ENCODE measurements at places on chromosomes 16 and 17. TPM values are rescaled to one million over a fixed set of nuclear protein-coding genes. Genes with fewer than 3 reads are reported as not detected.

GRCh38 chr16:79379095-79379494, 221.4 kb downstream of the MAF start:
- H3K27me3 ChIP-seq: no peaks in the 10 kb centered on the region
- H3K27ac ChIP-seq: no peak overlapping the region
- H3K4me3 ChIP-seq: no peak overlapping the region

DNA sequence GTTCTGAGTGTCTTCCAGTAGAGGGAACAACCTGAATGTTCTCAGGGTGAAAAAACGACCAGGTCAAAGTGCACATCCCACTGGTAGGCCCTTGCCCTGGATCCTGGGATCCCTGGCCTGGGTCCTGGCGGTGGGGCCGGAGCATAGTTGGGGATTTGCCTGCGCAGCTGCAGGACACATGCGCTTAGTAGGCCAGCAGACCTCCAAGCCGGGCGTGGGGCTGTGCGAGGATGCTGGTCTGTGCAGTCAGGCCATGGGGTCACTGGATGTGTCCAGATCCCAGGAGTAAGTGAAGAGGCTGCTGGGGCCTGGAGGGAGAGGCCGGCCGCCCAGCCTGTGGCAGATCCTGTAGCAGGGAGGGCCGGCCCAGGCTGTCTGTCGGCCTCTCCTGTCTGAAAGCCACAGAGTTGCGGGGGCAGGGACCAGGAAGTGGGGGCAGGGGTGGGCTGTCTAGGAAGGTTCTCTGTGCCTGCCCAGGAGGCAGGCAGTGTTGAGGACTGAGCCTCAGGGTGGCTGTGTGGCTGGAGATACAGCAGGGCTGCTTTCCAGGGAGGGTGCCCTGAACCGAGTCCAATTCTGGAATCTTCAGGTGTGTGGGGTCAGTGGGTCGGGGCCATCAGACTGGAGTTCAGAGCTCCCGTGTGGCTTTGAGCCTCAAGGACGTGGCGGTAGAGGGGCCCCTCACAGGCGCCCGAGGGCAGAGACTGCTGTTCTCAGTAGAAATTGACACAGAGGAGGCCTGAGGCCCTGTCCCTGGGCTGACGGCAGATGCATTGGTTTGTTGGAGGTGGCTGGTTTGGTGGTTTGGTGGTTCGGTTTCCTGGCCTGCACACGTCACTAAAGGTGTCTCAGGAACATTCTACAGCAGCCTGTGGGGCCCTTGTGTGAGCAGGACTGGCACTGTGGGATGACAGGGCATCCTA, 17.2 kb upstream of the NUDT16L1 start:
- H3K4me1 ChIP-seq: no peaks in the 10 kb centered on the region
- peaks cover 6% of the 10 kb centered on the region for H3K36me3 ChIP-seq
- no peak overlapping the region for H3K4me3 ChIP-seq

- no peak overlapping the region for H3K27ac ChIP-seq
- H3K4me1 ChIP-seq: peaks cover 12% of the 10 kb centered on the region
- peaks cover 3% of the 10 kb centered on the region for H3K36me3 ChIP-seq
- no peaks in the 10 kb centered on the region for H3K27me3 ChIP-seq
- DNase-seq: no peak
These were observed 5.8 kb downstream of the RIPOR1 start for GRCh38 chr16:67534431-67534830.

- peaks cover 10% of the 10 kb centered on the region for H3K4me1 ChIP-seq
- no peaks in the 10 kb centered on the region for H3K36me3 ChIP-seq
- DNase-seq: no peak
- no peak overlapping the region for H3K4me3 ChIP-seq
These were observed 10.5 kb upstream of the FASN start for GRCh38 chr17:82108496-82108945.

DNA sequence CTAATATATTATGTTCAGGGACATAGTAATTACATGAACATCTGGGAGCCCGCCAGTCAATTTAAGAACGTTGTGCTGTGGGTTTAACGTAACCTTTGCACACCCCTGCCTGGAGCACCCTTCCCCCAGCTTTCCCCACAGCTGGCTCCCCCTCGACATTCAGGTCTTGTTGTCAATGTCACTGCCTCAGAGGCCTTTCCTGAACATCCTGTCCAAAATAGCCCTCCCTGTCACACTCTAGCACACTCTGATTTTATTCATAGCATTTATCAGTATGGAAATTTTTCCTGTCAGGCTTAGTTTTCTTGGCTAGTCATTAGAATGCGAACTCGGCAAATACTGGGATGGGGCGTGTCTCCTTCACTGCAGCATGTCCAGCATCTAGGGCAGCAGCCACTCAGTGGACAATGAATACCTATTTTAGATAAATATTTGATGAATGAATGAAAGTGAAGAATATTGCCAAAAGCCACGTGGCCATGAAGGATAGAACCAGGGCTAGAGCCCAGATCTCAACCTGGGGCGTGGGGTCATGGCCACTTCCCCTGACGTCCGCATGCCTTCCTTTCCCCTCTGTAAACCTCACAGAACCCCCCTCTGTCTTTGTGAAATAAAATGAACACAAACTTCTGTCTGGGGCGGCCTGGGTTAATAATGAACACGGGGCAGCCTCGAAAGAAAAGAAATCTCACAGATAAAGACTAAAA, 10.5 kb downstream of the PIK3R6 start:
- no peak overlapping the region for H3K27ac ChIP-seq
- H3K36me3 ChIP-seq: no peaks in the 10 kb centered on the region
- H3K4me1 ChIP-seq: peaks cover 4% of the 10 kb centered on the region
- no peak overlapping the region for H3K4me3 ChIP-seq
- no peaks in the 10 kb centered on the region for H3K27me3 ChIP-seq

- H3K36me3 ChIP-seq: no peaks in the 10 kb centered on the region
- H3K27ac ChIP-seq: no peak overlapping the region
- H3K27me3 ChIP-seq: no peaks in the 10 kb centered on the region
- DNase-seq: peak; percentile 68
- H3K4me3 ChIP-seq: no peak overlapping the region
- H3K4me1 ChIP-seq: peaks cover 14% of the 10 kb centered on the region
These were observed 25.0 kb downstream of the PPL start for GRCh38 chr16:4911970-4912386.

DNA sequence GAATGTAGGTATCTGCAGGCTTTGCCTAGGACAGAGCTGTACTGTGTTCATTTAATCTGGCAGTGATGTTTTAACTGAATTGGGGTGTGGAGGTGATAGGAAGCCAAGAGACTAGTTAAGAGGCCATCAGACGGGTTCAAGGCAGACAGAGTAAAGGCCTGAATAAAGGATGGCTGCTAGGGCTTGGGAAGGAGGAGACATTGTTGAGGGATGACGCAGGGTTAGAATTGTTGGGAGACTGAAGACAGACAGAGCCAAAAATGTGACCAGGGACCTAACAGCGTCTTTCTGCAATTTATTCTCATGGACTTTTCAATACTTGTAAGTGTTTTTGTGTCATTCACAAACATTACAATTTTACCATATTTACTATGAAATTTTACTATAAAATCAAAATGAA, 48.6 kb upstream of the MYH10 start:
- peaks cover 2% of the 10 kb centered on the region for H3K4me1 ChIP-seq
- no peak overlapping the region for H3K27ac ChIP-seq
- no peaks in the 10 kb centered on the region for H3K27me3 ChIP-seq
- H3K4me3 ChIP-seq: no peak overlapping the region

DNA sequence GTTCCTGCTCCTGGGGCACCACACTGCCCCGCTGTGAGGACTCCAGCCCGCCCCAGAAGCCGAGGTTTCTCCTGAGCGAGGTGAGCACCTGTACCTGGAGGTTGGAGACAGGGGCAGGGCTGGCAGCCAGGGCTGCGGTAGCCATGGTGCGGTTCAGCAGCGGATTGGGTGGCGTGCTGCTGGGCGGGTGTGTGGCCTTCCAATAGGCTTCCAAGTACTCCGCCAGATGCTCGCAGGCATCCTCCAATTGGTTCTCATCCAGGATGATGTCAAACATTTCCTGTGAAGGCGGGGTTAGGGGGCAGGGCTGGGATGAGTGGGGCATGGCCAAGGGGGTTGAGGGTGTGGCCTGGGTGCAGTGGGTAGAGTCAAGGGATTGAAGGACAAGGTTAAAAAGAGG, 11.3 kb upstream of the ARL5C start:
- H3K27me3 ChIP-seq: no peaks in the 10 kb centered on the region
- H3K4me3 ChIP-seq: no peak overlapping the region
- DNase-seq: no peak
- no peak overlapping the region for H3K27ac ChIP-seq
- no peaks in the 10 kb centered on the region for H3K4me1 ChIP-seq
- peaks cover 20% of the 10 kb centered on the region for H3K36me3 ChIP-seq

- H3K4me3 ChIP-seq: no peak overlapping the region
- H3K27me3 ChIP-seq: no peaks in the 10 kb centered on the region
- H3K36me3 ChIP-seq: no peaks in the 10 kb centered on the region
- no peak for DNase-seq
These were observed 5.9 kb downstream of the GNGT2 start for GRCh38 chr17:49204516-49204915.

DNA sequence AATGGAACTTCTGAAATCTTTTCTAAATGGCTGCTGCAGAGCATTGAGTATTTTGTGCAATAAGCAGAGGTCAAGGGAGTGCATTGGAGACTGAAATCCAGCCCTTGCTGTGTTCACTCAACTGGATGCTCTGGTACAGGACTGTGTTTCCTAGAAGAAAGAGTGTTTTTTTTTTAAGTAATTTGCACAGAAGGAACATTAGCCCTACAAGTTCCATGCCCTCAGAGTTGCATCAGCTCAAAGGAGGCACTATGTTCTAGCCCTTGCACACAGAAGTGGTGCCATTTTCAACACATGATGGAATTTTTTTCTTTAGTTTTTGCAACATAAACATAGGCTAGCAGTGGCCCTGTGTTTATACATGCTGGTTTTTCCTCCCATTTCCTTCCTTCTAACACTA, 144.1 kb upstream of the HLF start:
- H3K4me3 ChIP-seq: no peak overlapping the region
- H3K27ac ChIP-seq: no peak overlapping the region
- H3K36me3 ChIP-seq: no peaks in the 10 kb centered on the region

GRCh38 chr17:19288453-19288852, 51.3 kb downstream of the EPN2 start:
- H3K27me3 ChIP-seq: no peaks in the 10 kb centered on the region
- peaks cover 3% of the 10 kb centered on the region for H3K36me3 ChIP-seq
- peaks cover 2% of the 10 kb centered on the region for H3K4me1 ChIP-seq
- H3K27ac ChIP-seq: no peak overlapping the region

DNA sequence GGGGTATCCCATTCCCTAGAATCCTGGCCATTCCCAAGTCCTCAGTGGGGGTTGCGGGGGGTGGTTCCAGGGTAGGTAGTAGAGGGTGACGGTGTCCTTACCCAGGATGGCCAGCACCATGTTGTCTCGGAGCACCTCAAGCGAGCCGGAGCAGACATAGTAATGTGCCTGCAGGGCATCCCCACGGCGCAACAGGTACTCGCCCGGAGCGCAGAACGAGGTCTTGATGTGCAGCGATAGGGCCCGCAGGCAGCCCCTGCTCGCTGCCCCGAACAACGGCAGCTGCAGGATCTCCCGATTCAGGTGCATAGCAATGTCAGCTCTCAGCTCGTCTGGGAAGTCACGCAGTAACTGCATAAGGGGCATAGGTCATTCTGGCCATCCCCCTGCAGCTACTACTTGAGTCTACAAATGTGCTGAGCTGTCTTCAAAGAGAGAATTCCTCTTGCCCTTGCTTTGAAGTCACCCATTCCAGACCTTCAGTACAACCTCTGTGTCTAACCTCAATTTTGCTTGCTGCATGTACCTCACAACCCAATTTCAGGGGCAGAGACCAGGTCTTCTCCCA, 11.5 kb upstream of the RAB5C start:
- H3K4me1 ChIP-seq: no peaks in the 10 kb centered on the region
- no peaks in the 10 kb centered on the region for H3K36me3 ChIP-seq
- H3K4me3 ChIP-seq: no peak overlapping the region
- H3K27ac ChIP-seq: no peak overlapping the region
- H3K27me3 ChIP-seq: no peaks in the 10 kb centered on the region
- no peak for DNase-seq

GRCh38 chr16:81587626-81588160, 143.1 kb downstream of the CMIP start:
- no peaks in the 10 kb centered on the region for H3K36me3 ChIP-seq
- no peaks in the 10 kb centered on the region for H3K27me3 ChIP-seq
- H3K4me1 ChIP-seq: peaks cover 5% of the 10 kb centered on the region
- no peak overlapping the region for H3K4me3 ChIP-seq
- H3K27ac ChIP-seq: no peak overlapping the region
- DNase-seq: no peak

DNA sequence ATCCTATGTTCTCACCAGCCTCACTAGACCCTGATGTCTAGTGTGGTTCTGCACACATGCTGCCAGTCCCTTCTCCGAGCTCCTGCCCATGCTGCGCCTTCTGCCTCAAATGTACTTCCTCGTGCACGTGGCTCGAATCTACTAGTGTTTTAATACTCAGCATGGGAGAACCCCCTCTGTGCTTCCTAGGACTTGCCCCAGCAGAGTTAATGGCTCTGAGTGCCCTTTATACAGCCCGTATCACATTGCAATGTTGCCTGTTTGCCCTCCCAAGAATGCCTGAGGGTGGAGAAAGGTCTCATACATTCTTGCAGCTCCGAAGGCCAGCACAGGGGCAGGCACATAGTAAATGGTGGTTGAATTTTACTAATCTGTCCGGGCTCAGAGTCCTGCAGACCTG, 190.8 kb upstream of the NLRP1 start:
- H3K4me1 ChIP-seq: peaks cover 3% of the 10 kb centered on the region
- no peak overlapping the region for H3K4me3 ChIP-seq
- H3K27me3 ChIP-seq: no peaks in the 10 kb centered on the region
- DNase-seq: no peak
- H3K27ac ChIP-seq: no peak overlapping the region
- H3K36me3 ChIP-seq: no peaks in the 10 kb centered on the region

DNA sequence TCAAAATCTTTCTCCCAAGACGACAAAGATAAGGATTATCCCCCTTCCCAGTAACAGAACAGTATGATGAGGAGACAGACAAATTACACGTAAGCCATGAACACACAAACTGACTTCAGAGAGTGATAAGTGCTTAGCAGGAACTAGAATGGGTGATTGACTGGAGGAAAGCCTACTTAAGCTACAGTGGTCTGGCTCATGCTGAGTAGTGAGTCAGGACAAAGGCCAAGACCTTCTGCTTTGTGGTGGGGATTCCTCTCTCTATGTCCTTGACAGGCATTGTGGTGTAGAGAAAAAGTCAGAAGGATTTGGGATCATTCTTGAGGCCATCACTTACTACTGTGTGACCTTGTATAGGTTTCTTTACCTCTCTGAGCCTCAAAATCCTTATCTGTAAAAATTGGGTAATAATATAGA, 381.9 kb upstream of the CCL2 start:
- DNase-seq: no peak
- H3K4me1 ChIP-seq: no peaks in the 10 kb centered on the region
- H3K27ac ChIP-seq: no peak overlapping the region
- no peak overlapping the region for H3K4me3 ChIP-seq

The DHRS7C gene
- total RNA-seq: not detected

The CA4 gene
- total RNA-seq: not detected

The TMEM98 gene
- 190 TPM for total RNA-seq

The CHST5 gene
- total RNA-seq: not detected

The FOXJ1 gene
- total RNA-seq: not detected

The PYY gene
- not detected for total RNA-seq
